Urothelium cell line (cell line): ENCODE measurements at places on chromosomes 7 and 10.

DNA sequence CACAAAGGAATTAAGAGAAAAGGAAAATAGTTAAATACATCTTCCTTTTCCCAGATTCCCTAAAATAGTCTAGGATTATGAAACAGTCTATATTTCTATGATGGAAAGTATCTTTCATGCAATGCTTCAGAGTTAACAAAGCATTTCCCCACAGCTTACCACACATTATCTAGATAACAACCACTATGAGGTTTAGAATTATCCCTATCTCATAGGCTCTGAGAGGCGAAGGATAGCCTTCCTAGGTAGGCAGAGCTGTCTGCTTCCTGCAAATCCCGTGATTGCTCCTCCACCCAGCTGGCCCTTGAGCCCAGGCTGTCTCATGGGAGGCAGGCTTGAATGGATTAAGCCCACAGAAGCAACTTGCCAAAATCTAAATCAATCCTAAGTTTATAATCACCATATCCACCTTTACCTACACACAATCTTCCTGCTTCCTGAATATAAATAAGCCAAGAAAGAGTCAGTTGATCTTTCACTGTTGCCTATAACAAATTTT is 321.4 kb upstream of the AOAH start:
- no peak for DNase-seq

DNA sequence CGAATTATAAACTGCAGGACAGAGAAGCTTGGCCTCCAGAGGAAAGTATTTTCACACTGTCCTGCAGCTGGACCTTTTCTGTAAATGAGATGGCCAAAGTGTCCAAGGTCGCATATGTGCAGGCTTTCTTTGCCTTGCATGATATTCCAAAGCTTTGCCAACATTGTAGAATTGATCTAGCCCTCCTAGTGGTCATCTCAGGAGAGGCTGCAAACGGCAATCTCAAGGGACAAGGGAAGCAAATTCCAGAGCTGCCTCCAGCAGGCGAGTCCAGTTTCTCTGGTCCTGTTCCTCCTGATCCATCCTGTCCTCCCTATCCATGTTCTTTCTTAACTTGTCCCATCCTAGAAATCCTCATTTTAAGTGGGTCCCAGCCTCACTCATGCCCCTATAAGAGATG is 373.4 kb upstream of the PCDH15 start:
- DNase-seq = peak; percentile 4

GRCh38 chr10:99852481-99853213 is 70.2 kb downstream of the ABCC2 start:
- DNase-seq = no peak

- no peak for DNase-seq
Measured at GRCh38 chr10:77661674-77662073, 24.1 kb upstream of the KCNMA1 start.

DNA sequence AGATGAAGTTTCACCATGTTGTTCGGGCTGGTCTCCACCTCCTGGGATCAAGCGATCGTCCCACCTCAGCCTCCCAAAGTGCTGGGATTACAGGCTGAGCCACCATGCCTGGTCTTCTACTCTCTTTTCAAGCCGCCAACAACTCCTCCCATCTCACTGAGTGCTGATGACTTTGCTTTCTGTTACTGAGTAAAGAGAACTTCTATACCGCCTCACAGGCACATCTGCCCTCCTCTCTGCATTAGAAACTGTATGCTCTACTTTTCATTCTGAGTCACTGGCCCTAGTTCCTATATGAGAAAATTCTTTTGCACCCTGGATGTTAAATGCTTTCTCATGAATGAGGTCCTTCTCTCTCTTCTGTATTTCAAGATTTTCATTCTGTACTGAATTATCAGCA is 2.2 kb upstream of the ZNF239 start:
- DNase-seq = no peak

GRCh38 chr7:11447106-11447505 is 384.9 kb downstream of the THSD7A start:
- DNase-seq = no peak

DNA sequence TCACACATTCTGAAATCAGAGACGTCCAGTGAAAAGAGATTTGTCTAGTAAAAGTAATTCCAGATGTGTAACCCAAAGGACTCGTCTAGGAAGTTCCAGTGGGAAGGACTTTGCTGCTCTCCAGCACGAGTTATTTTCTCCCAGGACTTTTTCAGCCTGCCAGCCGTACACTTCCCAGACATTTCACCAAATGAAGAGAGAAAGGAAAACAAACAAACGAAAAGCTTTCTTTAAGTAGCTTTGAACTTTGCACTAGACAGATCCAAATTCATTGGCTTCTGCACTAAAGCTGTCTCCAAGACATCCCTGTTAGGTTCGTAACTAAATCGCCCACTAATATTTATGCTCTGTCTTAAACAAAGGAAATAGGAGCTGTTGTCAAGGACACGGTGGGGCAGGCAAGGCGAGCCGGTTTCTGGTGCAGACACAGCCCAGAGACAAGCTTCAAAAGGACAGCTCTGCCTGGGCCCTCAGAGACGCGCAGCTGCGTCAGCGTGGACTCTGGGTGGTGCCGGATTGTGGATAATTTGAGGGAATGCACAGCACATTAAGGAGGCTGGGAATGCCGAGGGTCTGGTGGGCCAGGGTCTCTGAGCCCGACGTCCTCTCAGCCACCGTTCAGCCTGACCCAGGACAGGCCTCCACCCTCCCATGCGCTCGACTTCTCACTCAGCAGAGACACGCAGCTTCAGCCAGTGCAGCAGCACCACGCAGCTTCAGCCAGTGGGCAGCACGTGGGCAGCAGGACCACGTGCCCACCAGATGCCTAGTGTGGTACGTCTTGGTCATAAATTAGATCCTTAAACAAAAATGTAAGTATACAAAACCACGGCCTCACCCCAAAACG is 64.1 kb upstream of the INSIG1 start:
- DNase-seq = no peak

GRCh38 chr10:24722131-24722675 is 1.5 kb downstream of the ARHGAP21 start:
- no peak for DNase-seq

GRCh38 chr7:156778201-156778600 is 114.8 kb downstream of the LMBR1 start:
- no peak for DNase-seq

DNA sequence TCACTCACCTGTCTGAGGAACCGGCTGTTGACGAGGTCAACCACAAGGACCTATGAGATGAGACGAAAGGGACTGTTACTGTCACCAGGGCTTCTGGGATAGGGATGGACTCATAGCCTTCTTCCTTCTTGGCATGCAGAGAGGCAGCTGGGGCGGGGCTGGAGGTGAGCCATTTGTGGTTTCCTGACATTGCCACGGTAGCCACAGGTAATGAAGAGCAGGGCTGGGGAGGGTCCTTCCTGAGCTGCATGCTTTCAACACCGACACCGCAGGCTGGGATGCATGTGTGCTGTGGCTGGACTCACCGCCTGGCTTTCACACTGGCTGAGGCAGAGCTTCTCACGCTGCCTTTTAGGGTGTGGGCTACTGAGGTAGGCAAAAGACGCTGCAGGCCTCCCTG is 46.4 kb upstream of the MKRN1 start:
- DNase-seq = peak; percentile 70

GRCh38 chr7:13988731-13989125 is 738 bp downstream of the ETV1 start:
- no peak for DNase-seq

DNA sequence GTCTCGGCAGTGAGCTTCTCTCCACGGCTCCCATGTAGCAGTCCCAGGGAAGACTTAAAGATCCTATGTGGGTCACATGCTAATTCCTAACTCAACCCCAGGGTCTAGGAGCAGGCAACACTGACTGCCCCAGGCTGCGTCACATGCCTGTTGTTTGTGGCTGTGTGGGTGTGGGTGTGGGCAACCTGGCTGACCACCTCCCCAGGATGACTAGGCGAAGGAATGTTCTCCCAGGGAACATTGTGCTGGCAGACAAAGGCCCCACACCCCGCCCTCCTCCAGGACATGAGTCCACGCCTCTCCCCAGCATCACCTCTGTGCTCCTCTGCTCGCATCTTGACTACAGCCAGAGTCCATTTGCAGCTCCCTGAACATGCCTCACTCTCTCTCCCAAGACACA is 30.3 kb downstream of the SLC29A3 start:
- peak; percentile 70 for DNase-seq

- DNase-seq = no peak
Measured at GRCh38 chr10:88923520-88923919, 29.1 kb downstream of the ACTA2 start.

GRCh38 chr7:32476816-32477648 is 13.1 kb downstream of the LSM5 start:
- no peak for DNase-seq

GRCh38 chr7:4951903-4952636 is 6.9 kb downstream of the MMD2 start:
- peak; percentile 79 for DNase-seq

GRCh38 chr7:79317728-79318127 is 135.7 kb downstream of the MAGI2 start:
- peak; percentile 85 for DNase-seq

DNA sequence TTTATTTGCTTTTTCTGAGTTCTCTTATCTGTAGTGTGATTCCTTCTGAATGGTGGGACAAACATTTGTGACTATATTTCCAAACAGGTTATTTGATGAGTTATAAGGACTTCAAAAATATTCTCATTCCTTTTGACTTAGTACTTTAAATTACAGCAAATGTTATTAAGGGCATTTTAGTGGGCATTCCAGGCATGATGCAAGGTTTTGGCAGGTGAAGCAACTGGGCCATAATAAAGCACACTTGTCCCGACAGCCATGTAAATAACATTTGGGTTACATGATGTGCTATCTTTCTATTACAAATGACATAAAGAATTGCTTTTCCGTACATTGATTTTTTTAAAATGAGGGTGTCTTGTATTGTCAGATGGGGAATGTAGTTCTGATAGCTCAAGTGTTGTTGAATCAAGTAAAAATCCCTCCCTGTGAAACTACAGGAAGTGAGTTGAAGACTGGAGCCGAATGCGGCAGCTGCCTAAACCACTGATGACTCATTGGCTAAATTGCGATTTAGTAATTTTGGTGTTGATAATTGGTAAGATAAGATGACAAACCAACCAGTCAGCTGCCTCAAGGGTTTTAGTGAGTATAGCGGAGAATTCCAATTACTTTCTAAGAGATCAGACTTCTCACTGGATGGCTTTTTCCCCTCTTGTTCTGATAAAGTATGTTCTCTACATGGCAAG is 231.3 kb upstream of the NPY start:
- peak; percentile 48 for DNase-seq

DNA sequence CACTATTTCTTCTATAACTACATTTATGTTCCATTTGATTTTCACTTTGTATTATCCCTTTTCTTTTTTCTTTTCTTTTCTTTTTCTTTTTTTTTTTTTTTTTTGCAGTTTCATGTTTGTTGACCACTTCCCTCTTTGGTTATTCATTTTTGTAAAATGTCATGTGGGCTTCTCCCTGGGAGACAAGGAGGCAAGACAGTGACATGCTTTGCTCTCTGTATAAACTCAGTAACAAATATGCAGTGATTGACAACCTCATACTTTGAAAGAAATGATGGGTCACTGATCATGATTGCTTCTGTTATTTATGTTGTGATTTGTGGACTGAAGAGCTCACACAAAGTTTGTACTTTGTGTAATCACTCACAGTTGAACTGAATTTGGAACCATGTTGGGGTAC is 90.2 kb upstream of the ABI1 start:
- no peak for DNase-seq

- DNase-seq = no peak
Measured at GRCh38 chr7:38057829-38058228, 120.2 kb upstream of the STARD3NL start.

DNA sequence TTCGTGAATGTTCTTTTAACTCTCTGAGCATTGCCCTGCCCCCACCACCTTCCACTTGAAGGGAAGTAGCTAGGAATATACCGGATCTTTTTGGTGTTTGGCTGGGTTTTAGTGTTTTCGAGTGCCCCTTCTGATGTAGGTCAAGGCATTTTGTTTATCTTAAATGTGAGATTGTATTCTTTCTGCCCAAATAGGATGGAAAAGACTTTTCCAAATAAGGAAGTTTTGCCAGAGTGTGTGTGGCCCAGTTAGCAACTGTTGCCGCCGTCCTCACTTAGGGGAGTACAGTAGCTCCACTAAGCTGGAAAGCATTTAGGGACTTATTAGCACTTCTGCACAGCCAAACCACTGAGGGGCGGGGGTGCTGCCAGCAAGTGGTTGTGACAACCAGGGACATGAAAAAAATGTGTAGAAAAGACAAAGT is 29.8 kb upstream of the VCL start:
- DNase-seq = no peak

DNA sequence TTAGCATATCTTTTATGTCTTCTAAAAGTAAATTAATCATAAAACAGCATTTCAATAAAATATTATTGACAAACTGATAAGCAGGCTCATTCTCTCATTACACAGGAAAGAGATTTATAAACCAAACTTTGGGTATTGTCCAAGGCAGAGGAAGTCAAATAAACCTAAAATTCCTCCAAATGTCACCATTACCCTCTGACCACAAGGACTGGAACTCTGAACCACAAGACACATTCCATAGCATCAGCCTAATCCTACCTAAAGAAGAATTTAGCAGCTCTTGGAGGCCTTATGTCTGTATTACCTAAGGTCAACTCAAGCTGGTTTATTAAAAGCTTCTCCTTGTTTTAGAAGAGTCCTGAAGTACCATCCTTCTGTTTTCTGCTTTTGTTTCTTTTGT is 82.4 kb upstream of the SLC13A1 start:
- DNase-seq = peak; percentile 12

DNA sequence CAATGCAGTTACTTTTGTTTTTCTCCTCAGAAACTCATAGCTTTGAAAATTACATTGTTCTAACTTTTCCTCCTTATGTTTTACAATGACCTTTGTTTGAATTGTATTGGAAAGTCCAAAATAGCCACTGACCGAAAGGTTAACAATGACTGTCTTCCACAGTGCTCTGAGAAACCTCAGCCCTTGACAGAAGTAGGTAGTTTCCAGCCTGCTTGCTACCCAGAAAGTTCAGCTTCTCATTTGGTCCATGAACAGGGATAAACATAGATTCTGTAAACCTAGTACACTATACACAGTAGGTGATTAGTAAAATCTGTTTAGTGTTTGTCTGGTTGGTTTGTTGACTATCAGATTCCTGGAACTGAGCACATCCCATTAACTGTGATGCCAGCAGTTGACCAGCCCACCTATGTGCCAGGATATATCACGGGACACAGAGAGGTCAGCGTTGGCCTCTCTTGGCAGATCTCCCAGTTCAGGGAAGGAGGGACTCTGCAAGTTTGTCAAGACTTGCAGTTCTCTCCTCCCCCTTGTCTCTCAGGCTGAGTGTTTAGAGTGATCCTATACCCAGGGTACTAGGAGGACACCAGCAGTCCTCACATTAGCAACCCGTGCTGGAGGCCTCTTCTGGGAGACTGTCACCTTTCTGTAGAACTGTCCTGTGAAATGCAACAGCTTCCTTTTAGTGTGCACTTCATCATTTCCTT is 297.6 kb downstream of the ARHGAP12 start:
- DNase-seq = no peak
